ENCODE measurements at places on chromosomes 11 and 22.

GRCh38 chr22:50522806-50523438, 2.5 kb downstream of the SCO2 start:
- DNase-seq = no peak

DNA sequence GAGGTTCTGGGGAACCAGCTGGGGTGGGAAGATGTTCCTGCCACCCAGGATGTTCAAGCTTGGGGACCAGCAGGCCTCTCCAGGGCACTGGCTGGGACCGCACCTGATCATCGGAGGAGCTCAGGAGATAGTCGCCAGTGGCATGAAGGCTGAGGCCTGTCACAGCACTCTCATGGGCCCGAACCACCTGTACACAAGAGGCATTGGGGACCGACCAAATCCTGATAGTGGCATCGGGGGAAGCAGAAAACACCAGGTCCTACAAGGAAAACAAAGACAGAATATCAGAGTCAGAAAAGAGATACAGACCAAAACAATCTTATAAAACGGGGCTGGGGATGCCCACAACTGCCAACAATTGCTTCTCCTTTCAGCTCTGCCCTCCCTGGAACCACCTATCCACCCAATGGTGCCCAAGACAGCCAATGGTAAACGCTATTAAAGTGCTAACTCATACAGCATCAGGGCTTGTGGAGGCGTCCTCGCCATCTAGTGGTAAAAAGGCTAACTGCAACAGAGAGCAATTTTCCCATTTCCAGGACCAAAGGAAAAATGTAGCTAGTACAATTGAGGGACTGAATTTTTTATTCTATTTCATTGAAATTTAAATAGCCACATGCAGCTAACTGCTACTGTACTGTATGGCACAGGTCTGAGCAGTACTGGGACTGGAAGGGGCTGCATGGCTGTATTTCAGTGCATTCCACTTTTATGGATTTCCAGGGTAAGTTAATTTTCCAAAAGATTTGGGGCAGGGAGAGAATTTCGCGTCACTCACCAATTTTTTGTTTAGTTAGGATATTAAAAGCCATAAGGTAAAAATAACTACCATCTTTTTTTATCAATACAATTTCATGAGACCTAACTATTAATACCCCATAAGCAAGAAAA, 7.1 kb downstream of the PRPF19 start:
- no peak for DNase-seq

DNA sequence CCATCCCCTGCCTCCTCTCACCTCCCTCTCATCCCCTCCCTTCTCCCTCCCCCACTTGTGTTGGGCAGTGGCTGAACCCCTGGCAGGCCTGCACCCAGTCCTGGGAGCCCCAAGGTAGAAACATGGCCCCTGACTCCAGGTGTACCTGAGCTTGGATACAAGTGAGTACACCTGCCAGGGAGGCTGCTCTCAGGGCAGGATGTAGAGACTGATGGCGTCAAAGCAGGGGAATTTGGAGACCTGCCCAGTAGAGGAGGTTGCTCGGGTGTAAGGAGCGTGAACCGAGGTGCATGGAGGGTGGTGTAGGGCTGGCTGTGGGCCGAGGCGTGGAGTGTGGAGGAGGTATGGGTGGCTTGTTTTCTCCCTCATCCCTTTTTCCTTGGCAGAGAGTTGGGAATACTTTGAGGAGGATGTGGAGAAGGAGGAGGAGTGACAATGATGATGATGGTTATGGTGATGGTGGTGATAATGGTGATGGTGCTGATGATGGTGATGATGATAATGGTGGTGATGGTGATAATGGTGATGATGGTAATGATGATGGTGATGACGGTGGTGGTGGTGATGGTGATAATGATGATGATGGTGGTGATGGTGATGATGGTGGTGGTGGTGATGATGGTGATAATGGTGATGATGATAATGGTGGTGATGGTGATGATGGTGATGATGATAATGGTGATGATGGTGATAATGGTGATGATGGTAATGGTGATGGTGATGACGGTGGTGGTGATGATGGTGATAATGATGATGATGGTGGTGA, 12.3 kb downstream of the MRGPRG start:
- no peak for DNase-seq

DNA sequence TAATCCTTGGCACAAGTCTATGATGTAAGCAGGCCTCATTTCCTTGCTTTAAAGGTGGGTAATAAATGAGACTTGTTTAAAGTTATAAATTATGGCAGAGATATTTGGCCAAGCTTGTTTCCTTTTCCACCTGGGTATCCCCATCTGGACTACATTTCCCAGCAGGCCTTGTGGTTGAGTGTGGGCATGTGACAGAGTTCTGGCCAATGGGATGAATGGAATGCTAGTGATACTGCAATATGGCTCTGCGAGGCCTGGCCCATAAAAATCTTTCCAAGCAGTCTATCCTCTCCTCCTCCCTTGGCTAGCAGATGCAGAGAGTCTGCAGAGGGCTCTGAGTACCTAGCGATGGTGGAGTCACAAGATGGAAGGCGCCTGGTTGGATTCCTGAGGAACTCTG, 102.5 kb downstream of the TIMP3 start:
- DNase-seq = no peak

GRCh38 chr11:35553831-35554230, 28.4 kb upstream of the PAMR1 start:
- no peak for DNase-seq

DNA sequence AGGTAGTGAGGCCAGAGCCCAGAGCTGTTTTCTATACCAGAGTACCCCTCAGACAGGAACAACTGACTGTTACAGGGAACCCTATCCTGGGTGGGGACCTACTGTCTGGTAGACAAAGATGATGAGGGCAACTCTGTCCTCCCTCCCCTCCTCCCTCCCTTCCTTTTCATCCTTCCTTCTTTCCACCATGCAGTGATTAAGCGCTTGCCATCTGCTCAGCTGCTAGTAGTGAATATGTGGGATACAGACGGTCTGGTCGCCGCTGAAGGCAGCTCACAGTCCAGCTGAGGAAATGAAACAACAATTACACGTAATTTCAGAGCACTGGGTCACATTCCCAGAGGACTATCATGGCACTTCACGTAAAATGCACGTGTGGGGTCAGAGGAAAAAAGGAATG, 597.1 kb downstream of the BUD13 start:
- no peak for DNase-seq

DNA sequence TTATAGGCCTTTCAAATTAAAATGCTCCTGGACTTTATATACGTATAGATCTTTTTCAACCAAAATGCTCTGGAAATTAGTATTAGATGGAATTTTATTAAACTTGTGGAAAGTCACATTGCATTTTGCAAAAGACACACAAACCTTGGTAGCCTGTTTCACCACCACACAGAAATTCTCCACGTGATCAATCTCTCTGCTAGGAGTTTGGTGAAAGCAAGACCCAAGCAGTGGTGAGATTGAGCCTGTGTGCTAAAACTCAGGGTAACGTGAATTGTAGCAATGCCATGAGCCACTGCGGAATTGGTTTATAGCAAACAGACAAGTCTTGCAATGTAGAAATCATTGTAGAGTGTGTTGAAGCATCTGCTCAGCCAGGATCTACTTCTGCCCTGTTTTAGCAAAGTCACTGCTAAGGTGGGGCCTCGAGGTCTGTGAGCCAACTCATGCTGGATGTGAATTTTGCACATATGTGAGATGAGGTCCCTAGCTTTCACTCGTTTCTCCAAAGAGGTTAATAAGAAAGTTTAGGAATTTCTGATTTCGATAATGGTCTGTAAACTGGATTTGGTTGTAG, 184.8 kb downstream of the DBX1 start:
- no peak for DNase-seq

DNA sequence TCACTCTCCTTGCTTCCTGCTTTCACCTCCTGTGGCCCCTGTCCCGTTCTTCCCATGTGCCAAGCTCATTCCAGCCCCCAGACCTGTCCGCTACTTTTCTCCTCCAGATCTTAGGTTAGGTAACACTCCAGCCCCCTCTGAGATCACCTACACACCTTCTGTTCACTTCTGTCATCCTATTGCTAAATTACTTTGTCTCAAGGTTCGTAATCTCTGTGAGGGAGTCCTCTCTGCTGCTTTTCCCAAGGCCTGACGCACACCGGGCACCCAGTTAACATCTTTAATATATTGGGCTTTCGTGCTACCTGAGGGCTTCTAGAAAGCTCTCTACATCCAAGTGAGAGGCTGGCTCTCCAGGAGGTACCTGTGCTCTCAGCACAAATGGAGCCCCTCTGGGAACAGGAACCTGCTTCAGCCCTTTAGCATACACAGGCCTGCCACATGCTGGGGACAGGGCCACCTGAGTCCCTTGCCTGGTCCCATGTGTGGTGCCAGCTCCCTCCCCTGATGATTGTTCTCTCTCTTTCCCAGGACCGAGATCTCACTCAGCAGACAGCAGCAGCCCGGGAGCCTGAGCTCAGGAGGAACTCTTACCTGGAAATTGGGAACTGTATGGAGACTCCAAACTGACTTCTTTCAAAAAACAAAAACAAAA, 8.5 kb downstream of the C22orf31 start:
- no peak for DNase-seq

DNA sequence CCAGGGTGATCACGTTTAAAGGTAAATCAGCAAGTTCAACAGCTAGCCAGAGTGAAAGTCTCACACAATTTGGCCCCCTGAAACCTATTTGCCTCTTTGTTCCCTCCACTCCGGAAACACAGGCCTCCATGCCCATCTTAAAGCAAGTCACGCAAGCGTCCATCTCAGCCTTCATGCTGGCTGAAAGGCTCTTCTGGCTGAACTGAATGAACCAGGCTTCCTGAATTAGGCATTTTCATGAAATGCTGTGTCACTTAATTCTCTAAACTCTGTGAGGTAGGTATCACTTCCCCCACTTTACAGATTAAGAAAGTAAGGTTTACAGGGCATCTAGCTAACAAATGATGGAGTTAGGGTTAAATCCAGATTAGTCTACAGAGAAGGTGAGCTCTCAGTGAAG, 1.4 kb downstream of the SLC25A17 start:
- DNase-seq = no peak
